NCI-H1694 (cell line): ENCODE measurements at places on chromosomes 2 and 18.
A peak's percentile ranks its signal among the peaks of the same experiment; 100 is the strongest.

GRCh38 chr2:11067221-11068078 is 87.8 kb upstream of the SLC66A3 start:
- no peak for DNase-seq

DNA sequence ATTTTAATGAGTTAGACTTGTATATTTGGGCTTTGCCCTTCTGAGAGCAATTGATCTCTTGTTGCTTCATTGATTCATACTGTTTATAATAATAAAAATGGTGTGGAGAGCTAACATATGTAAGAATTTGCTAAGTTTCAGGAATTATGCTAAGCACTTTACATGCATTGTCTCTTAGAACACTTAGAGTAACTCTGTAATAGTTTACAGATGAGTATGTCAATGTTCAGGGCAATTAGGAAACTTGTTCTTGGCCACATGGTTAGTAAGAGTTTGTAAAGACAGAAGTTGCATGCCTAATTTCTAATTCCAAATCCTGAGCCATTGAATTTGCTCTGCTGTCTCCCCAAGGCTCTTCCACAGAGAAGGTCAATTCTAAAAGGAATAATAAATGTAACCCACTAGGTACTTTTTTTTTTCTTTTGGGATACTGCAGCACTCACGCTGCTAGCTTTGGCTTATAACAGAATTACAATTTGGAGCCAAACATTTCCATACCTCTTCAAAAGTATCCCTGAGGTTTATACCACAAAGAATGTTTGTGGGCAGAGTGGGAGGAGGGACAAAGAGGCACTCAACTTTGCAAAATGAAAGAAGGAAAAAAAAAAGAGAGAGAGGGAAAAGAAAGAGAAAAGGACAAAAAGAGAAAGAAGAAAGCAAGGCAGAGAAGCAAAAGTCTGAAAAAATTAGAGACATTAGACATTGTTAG is 232.4 kb downstream of the CALCRL start:
- DNase-seq, result no peak

DNA sequence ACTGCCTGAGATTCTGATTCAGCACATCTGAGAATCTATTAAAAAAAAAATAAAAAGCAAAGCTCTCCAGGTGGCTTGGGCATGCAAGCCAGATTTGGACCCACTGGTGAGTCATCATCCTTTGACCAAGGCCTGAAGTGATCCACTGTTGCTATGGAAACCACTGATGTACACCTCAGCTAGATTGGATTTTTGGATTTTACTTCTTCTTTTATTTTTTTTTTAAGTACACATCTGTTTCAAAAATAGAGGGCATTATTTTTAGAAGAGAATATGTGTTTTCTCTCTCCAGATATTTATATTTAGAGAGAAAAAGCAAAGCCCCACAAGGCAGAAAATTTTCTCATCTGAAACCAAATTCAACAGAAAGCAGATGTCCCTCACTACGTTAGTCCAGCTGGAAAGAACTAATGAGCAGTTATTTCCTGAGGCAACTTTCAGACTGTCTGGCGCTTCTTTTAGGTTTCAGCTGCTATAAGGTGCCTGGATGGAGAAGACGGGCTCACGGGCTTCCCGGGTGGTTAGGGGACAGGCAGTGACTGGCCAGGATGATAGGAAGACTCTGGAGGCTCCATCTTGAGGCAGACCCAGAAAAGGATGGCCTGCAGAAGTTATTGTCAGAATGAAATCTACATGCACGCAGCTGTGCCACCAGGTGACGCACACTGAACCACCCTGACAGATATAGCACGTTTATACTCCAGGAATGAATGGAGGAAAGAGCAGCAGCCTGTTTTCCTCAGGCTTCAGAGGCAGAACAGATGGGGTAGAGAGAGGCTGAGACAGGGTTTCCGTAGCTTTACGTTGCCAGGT is 50.5 kb downstream of the MRPL35 start:
- DNase-seq, result peak; percentile 96

DNA sequence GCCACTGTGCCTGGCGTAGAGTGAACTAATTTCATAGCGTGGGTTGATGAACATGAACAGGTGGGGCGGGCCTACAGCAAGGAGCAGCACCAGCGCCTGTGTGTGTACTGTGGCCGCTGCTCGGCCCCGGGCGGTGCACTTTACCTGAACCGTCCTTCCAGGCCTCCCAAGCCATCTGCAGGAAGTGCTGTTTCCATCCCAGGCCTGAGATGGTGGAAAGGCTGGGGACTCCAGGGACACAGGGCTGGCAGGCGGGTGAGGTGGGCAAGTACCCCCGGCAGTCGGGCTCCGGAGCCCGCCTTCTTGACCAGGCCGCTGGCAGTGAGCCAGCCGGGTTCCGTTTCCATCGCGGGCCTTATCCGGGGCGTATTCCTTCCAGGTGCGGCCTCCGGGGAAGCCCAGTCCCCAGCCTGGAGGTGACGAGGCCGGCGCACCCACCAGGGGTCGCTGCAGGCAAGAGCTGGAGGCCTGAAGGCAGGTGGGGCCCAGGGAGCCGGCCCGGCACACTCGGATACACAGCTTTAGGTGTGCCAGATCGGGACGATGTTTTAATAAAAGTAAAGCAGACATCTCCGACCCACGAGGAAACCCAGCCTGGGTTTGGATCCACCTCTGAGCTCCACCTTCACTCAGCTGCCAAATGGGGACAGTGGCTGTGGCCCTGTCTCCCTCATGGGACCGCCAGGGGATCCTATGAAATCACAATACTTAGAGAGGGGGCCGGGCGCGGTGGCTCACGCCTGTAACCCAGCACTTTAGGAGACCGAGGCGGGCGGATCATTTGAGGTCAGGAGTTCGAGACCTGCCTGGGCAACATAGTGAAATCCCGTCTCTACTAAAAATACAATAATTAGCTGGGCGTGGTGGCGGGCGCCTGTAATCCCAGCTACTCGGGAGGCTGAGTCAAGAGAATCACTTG is 22.7 kb upstream of the PDIA6 start:
- peak; percentile 88 for DNase-seq

DNA sequence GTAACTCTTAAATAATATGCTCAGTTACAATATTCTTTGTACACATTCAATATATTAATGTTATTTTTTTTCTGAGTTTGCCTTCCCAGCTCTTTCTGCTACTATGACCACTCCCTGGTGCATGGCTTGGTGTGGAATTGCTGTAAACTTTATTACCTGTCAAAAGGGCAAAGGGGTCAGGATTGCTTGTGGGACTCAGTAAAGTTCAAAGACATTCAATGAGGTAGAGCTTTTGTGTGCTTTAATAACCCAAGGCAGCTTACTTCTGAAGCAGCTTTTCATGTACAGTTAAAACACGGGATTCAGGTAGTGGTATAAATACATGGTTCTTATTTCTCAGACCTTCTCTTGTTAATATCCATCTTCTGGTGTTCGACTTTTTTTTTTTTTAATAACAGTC is 132.8 kb downstream of the MEIS1 start:
- no peak for DNase-seq

DNA sequence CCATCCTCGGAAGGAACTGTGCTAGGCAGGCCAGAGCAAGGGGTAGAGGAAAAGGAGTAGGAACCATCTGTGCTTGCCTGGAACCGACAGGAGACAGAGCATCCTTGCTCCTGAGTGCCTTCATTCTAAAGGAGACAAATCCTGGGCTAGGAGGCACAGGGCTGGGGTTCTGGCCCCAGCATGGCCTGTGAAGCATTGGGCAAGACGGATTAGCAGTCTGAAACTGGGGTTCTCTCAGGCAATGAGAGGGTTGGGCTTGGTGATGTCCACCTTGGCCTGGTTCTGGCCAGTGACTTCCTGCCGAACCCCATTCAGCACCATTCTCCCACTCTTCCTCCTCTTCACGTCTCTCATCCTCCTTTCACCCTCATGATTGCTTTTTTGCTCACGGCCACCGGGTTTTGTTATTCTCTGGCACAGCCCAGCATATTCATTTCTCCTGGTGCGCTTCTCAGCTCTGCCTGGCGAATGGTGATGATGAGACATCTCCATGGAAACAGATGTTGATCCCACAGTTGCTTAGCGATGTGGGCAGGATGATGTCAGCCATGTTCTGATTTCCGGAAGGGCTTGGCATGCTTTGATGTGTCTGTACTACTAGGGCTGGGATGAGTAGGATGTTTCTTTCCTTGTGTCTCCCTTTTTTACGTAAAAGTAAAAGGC is 127.7 kb downstream of the CAPN13 start:
- no peak for DNase-seq

DNA sequence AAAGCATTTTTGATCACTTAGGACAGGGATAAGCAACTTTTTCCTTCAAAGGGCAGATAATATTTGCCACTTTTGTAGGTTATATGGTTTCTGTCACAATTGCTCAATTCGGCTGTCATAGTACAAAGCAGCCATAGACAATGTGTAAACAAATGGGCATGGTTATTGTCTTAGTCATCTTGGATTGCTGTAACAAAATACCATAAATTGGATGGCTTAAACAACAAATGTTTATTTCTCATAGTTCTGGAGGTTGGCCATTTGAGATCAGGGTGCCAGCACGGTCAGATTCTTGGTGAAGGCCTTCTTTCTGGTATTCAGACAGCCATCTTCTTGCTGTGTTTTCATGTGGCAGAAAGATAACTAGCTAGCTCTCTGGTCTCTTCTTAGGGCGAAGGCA is 91.2 kb downstream of the TAF4B start:
- DNase-seq, result no peak

GRCh38 chr2:121038891-121039616 is 245.9 kb downstream of the TFCP2L1 start:
- peak; percentile 80 for DNase-seq

GRCh38 chr2:197251576-197251975 is 59.0 kb downstream of the ANKRD44 start:
- DNase-seq, result no peak

DNA sequence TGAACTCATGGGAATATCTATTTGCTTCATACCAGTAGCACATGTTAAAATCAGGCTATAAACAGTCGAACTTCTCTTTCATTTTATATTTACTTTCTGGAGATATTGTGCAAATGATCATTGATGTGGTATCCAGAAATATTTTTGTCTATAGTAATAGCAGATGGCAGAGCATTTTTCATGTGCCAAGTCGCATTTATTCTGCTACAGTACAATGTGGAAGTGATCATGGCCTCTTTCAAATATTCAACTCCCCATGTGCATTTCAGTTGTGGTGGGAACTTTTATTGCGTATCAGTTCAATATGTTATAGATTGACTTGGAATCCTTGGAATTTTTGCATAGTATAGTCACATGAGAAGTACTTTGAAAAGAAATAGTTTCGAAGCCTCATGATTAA is 57.4 kb downstream of the RHBDD1 start:
- DNase-seq, result no peak

DNA sequence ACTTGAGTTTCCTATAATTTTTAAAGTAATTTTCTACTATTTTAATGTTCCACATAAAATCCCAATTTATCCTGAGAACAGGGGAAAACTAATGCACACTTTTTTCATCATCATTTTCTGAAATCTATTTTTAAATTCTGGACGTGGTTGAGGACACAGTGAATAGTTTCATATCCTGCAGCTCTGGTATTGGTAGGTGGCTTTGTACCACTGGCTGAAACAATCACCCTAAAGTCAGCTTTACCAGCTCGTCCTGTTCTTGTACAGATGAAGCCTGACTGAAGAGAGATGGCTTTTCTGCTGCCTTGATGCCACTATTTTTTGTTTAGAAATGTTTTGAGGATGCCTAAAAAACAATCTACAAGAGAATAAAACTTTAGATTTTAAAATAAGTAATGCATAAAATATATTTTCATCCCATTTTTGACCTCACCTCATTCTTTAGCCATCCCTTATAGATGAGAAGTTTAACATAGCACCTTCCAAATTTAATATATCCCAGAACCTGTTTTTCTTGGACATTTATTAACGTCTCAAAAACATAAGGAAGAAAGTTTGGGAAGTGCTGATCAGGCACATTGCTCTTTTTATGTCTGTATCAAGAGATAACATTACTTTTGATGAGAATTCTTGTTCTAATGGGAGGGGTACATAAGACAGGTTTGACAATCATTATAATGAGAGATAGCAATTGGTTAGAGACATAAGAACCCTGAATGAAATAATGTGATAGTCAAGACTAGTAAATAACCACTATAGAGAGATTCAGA is 80.9 kb downstream of the GALNT1 start:
- DNase-seq, result no peak

DNA sequence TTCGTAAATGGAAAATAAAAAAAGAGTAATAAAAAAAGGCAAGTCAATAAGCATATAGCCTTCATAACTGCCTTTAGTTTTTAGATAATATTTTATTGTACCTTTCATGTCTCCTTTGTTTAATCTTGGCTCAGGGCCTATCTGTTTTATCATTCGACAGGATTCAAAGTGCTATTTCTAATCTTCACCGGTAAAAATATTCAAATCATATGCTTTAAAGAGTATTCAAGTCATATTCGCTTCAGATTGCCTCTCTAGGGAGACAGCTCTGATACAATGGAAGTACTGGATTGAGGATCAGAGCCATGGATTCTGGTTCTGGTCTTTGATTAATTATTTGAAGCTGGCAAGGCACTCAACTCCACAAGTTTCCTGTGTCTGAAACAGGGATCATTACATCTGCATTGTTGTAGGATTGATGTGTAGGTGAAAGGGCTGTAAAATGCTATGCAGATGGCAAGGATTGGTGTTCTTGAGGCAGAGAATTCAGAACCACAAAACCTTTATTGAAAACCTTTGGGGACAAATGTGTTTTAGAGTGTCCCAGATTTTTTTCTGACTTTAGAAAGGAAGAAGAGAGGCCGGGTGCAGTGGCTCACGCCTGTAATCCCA is 84.3 kb upstream of the RAPH1 start:
- no peak for DNase-seq

- peak; percentile 17 for DNase-seq
These were observed 1.3 kb downstream of the ING5 start for GRCh38 chr2:241703032-241703604.

DNA sequence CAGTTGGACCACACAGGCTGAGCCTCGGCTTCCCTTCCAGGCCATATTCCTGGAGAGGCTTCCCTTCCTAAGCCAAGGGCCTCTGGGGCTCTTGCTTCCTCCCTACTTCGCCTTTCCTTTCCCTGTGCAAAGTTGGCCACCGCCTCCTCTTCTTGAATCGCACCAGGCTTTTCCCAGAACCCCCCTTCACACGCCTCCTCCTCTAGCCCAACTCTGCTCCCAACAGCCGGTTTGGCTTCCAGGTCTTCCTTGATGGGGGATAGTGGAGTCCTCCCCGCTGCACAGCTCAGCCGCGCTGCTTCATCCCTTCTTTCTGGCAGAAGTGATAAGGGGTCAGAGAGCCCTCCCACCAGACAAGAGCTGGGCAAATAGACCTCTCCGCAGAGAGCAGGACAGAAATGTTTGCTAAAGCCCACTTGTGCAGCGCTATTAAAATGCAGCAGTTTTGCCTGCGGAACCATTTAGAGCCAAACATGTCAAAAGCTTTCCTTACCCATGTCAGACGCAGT is 56.4 kb downstream of the SNORC start:
- no peak for DNase-seq
